ENCODE measurements at places on chromosomes 6 and 20.

- DNase-seq: no peak
Observed at GRCh38 chr20:1877609-1878200, 17.5 kb upstream of the SIRPA start.

- DNase-seq: no peak
Observed at GRCh38 chr6:32097364-32097763, 11.8 kb downstream of the TNXB start.

DNA sequence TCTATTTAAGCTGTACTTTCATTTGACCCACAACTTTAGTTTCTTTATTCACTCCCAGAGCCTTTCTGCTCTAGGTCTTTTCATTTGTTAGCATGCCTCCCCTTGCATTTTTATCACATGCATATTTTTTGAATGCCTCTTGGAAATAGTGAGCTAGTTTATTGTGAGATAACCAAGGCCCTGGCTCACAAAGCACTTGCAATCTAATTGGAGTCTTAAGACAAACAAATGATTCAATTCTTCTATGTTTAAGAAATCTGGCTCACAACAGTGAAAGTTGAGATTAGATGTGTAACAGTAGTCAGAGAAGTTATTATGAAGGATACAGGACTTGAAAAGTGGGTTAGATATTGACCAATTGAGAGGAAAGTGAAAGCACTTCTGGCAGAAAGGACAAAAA, 173.4 kb downstream of the MOXD1 start:
- DNase-seq: no peak

DNA sequence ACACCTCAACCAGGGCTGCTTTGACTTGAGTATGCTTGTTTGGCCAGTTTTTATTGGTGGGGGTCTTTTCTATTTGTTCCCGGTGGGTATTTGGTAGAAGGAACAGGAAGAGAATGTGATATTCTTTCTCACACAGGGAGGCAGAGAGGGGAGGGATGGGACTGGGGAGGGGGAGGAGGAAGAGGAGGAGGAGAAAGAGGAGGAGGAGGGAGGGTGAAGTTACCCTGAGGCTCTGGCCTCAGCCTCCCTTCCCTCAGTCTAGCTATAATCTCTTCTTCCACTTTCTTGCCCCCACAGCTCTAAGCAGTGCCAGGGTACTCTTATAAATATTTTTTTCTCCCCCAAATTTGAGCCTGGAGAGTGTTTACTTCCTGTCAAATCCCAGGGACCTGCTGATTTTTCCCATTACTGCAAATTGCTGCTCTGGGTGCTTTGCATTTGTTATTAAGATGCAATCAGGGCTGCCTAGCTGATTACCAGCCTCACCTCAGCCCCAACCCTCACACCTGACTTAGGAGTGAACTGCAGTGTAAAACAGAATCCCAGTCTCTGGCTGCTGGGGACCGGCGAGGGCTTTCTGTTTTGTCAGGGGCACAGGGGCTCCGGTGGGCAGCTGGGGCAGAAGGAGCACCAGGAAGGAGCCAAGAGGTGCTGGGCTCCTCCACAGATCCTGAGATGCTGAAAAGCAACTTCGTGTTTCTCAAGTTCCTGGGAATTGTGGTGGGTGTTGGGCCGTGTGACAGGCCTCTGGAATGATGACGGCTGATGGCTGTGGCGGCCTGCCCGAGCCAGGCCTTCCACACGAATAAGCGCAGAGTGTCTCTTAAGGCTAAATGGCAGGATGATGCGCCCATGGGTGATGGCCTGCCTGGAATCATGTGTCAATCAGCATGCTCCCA, 141.4 kb downstream of the CD83 start:
- DNase-seq: no peak

Data from HEK293T (cell line).